ENCODE measurements at places on chromosomes 6 and 20.

DNA sequence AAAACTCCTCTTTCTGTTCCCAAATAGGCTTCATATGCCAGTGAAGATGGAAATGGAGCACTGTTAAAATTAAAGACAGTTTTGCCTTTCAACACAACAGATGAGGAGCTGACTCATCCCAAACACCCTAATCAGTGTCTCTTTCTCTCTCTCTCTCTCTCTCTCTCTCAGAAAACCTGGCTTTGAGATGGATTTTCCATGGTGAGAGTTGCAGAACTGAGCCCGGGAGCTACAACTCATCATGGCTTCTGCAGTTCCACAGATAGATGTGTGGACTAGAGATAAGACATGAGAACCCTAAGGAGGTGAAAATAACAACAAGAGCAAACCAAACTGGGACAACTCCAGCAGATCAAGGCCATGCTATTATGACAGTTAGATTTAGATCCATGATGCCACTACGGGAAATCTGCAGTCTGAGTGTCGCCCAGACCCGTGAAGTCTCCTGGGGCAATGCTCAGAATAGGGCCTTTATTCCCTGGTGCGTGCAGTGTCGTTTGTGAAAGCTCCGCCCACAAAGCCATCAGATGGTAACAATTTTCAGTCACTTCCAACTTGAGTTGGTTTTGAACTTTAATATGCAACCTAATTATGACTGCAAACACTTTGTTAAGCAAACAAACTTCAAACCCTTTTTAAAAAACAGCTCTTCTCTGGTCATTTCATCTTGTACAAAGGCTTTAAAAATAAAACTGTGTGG lies 338.2 kb upstream of the PREP start:
- no peak for DNase-seq

- no peak for DNase-seq
Observed at GRCh38 chr20:25382704-25383370, 7.8 kb downstream of the ABHD12 start.

GRCh38 chr6:56259234-56260077 lies 12.1 kb upstream of the COL21A1 start:
- DNase-seq: no peak

DNA sequence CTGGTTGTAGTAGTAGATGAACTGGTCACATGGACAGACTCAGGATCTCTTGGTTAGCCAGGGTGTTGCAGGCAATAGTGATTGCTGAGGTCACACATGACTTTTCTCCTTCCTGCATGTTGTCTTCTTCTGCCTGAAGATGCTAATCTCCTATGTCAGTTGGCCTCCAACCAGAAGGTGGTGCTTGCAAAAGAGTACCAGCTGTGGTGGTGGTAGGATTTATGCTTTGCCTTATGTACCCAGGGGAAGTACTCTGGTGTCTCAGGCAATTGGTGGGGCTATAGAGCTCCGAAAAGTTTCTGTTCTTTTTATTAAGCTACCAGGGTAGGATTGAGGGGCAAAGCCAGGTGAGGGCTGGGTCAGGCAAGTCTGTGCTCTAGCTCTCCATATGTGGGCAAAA lies 98.5 kb downstream of the CARMIL1 start:
- DNase-seq: no peak

- peak; percentile 33 for DNase-seq
Observed at GRCh38 chr6:20142866-20143265, 69.4 kb downstream of the MBOAT1 start.

- no peak for DNase-seq
Observed at GRCh38 chr20:21559305-21559704, 45.4 kb upstream of the NKX2-2 start.

DNA sequence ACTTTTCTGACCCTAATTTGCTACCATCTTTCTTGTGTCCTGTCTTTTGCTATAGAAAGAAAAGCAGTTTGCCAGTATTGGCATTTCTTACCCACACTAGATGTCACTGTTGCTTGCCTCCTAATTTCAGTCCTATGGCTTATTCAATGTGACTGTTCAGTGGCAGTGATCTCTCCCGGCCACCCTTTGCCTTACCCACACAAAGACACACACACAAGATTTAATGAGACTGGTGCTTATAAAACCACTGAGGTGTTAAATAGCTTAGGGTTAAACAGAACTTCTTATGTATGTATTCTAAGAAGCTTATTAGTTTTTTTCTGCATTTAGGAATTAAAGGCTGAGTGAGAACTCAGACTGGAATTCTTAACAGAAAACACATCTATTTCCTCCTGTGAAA lies 233.6 kb upstream of the ASCC3 start:
- peak; percentile 6 for DNase-seq

DNA sequence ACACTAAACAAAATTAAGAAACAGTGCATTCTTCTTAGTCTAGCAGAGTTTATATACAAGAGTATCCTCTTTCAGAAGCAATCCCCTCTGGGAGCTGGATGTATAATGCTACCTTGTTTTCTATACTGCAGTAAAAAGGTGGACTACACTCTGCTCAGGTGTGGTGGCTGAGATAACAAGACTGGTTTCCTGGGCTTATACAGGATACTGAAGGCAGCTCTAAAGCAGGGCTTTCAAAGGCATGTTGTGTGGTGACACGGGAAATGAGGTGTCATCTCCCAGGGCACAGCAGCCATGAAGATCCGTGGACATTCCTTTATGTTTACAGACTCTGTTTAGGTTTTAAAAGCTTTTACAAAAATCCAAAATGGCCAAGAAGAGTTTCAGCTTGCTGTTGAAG lies 136.7 kb downstream of the MAP3K4 start:
- DNase-seq: no peak

- DNase-seq: no peak
Observed at GRCh38 chr20:57774951-57775350, 65.1 kb upstream of the PMEPA1 start.

GRCh38 chr20:62051144-62051543 lies 14.5 kb downstream of the TAF4 start:
- DNase-seq: no peak

DNA sequence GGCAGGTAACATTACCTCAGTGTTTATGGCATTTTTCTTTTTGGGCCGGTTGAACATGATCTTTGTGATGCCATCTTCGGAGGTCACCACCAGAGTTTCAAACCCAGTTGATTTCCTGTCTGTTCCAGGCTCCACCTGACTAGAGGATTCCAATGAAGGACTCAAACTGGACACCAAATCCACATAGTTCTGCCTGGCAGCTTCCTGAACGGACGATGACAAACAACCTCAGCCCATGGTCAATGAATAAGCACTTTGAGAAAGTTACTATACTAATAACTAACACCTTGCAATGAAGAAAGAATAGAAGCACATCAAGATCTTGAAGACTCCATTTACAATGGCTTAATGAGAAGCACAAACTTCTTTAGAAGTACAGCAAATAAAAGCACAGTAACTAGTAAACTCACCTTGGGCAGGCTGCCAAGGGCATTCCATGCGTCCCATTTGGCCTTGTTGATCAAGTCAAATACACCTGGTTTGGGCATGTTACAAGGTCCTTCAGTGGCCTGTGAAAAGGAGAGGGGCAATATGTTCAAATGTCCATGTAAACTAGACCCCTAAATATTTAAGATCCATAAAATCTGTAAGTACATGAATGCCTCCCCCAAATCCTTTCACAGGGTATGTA lies 4.9 kb downstream of the ECI2 start:
- no peak for DNase-seq

GRCh38 chr6:89146718-89147700 lies 1.2 kb downstream of the PM20D2 start:
- DNase-seq: peak; percentile 62

GRCh38 chr6:159646116-159646515 lies 46.9 kb downstream of the SOD2 start:
- no peak for DNase-seq

DNA sequence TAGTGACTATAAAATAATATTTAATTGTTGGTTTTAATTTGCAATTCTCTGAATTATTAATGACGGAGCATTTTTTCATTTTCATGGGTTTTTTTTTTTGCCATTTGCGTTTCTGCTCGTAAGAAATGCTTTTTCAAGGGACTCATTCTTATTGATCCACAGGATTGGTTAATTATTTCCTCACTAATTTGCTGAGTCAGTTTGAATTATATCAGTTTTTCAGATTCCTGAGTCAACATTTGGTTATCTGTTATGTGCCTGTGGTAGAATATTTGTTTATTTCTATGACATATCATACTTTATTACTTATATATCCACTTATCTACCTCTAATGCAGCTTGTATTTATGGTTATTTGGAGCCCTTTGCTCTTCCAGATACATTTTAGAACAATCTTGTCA lies 257.0 kb upstream of the BTBD3 start:
- DNase-seq: no peak

- no peak for DNase-seq
Observed at GRCh38 chr20:289693-290083, 862 bp downstream of the C20orf96 start.

DNA sequence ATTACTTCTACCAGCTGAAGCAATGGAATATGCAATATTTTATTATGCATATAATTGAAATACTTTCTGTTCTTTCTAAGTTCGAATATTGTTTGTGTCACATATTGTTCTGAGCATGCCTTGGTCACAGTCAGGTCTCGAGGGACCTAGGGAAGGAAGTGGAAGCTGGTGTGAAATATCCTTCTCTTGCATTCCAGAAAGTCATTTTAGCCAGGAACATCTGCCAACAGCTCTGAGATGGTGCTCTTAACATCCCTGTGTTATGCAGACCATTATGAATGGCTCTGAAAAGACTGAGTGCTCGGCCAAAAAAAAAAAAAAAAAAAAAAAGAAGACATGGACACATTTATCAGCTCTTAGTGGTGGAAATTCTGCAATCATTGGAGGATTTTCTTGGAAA lies 132.7 kb upstream of the JAG1 start:
- DNase-seq: no peak

- DNase-seq: no peak
Observed at GRCh38 chr6:166251211-166251610, 57.0 kb downstream of the PRR18 start.

- DNase-seq: no peak
Observed at GRCh38 chr6:72367439-72367838, 254.4 kb upstream of the KCNQ5 start.

DNA sequence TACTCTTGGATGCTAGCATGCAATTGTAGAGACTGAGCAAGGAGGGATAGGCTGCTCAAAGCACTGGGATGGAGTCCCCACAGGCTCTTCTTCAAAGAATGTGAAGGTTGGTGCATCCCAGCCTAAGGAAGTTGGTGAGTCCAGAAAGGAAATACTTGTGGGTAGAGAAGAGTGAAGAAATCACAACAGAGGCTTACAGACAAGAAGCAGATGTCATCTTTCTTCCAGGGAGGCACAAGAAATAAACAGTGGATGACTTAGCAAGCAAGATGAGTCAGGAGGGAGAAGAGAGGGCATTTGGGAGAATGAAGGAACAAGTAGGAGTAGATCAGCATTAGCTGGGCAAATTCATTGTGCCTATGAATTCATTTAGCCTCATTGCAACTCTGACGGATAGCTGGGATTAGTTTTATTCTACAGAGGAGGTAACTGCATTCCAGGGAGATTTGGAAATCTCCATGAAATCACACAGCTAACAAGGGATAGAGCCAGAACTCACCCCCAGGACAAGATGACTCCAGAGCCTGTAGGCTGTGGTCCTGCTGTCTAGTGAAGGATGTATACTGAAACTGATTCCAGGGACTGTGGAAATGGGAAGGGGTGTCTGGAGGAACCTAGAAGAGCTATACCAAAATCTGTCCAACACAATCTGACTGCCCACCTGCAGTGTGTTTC lies 125.8 kb upstream of the SPTLC3 start:
- no peak for DNase-seq

DNA sequence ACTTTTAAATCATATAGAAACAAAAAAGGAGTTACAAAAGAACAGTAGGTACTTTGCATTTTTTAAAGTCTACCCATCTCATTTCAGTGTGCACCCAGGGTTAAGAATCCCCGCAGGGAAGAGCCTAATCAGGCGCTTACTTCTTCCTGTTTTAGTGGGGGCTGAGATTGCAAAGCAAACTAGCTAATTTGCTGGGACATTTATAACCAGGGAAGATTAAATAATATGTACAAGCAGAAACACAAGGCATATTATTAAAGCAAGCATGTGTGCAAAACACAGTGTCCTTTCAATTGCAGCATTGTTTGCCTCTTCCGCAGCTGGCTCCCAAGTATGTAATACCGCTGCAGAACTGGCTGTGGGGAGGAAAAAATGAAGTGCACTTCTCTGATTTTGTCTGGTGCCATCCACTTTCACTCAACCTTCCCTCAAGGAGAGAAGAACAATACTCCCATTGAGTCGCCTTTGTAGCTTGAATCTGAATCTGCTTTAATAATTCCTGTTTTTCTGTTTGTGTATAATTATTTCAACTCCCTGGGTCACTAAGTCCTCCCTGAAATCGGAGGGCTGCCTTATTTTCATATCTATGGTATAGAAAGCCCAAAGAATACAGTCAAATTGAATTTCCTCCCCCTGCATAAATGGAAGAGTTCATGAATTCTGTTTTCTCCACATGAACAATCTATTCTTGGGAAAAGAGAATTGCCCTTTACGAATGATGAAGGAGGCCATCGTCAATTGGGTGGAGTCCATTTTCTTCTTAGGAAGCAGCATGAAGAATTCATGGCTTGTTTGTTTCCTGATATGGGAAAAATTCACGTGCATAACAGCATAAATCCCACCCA lies 23.3 kb upstream of the BCAS1 start:
- no peak for DNase-seq

GRCh38 chr6:14380901-14381828 lies 263.6 kb downstream of the CD83 start:
- peak; percentile 59 for DNase-seq

- DNase-seq: no peak
Observed at GRCh38 chr6:113048741-113049140, 701.6 kb downstream of the RFPL4B start.
